ENCODE measurements at places on chromosomes 7 and 10.

GRCh38 chr10:110695539-110695886 lies 51.4 kb downstream of the RBM20 start:
- DNase-seq: no peak

DNA sequence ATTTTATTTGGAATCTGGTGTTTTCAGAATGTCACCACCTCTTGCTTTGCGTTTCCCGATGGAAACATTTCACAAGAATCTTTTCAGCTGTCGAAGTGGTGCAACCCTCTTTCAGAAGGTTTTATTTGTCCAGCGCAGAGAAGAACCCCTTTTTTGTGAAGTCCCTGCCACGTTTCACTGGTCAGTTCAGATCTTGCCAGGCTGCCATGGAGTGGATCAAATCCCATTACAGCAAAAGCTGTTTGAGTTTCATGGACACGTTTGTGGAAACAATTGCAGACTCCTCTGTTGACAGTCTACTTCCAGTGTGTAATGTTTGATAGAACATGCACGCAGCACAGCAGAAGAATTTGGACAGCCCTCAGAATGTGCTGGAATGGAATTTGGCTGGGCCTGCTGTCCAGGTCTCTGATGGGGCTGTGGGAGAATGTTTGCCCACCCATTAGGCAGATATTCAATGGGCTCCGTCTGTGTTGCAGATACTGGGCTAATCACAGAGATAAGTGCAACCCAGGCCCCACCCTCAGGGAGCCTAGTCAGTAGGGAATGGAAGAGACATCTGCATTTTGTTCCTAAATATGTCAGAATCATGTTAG lies 143.2 kb downstream of the GRK5 start:
- no peak for DNase-seq

GRCh38 chr7:20653636-20654035 lies 38.2 kb downstream of the ABCB5 start:
- DNase-seq: no peak

- no peak for DNase-seq
These were observed 13.3 kb downstream of the COL28A1 start for GRCh38 chr7:7522421-7522820.

GRCh38 chr10:70604106-70604505 lies 1.6 kb upstream of the PRF1 start:
- no peak for DNase-seq

DNA sequence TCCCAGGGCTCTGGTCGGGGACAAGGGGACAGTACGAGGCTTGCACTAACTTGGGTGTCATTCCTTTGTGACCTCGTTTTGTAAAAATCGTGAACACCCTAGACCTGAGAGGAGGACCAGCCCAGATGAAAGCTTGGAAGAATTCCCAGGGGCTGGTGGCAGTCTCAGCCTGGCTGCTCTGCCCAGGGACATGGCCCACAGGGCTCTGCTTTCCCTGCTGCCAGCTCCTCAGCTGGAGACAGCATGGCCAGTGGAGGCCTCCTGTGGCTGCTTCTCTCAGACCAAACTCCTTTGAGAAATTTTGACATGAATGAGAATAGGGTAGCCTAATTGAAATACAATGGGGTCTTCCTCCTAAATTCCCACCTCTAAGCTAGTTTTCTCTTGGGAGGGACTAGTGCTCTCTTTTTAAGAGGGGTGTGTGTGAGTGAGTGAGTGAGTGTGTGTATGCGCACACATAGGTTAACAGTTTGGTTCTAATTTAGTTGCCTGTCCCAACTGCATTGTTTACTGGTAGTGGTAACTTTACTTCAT lies 140.3 kb upstream of the EFCAB10 start:
- no peak for DNase-seq

- no peak for DNase-seq
These were observed 368.3 kb downstream of the SFMBT2 start for GRCh38 chr10:7042419-7043054.

GRCh38 chr7:134907639-134908038 lies 78.7 kb upstream of the AGBL3 start:
- DNase-seq: no peak

DNA sequence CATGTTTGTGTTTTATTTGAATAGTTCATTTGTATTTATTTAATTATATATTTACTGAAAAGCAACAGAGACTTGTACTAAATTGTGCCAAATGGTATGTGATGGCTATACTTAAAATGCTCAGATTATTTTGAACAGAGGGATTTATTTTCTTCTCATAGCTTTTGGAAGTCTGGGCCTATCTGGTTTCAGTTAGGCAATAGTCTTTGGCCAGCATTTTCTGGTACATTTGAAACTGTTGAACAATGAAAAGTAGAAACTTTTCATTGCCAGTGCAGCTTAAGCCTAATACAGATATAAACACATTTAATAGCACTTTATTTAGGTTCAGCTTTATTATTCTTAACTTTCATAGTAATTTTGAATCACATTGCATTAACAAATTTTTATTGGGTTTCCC lies 188.0 kb downstream of the TAX1BP1 start:
- DNase-seq: no peak

DNA sequence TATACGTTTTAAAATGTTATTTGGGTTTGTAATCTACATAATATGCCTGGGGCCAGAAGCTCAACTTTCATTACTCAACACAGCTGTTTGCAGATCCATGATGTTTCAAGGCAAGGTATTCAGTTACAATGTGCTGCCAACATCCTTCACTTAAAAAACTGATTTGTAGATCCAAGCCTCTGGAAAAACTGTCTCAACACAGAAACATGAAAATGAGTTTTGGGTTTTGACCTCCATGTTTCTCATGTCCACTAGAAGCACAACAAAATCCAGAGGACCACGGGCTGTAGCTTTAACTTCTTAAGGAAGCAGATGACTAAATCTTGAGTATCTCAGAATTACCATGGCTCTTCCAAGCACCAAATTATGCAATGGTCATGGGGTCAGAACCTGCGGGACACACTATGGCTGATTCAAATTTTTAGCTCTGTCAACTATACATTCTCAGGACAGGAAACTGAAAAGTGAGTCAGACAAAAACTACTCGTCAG lies 247.1 kb upstream of the GRB10 start:
- no peak for DNase-seq

GRCh38 chr7:38704751-38705150 lies 73.6 kb upstream of the AMPH start:
- DNase-seq: no peak

DNA sequence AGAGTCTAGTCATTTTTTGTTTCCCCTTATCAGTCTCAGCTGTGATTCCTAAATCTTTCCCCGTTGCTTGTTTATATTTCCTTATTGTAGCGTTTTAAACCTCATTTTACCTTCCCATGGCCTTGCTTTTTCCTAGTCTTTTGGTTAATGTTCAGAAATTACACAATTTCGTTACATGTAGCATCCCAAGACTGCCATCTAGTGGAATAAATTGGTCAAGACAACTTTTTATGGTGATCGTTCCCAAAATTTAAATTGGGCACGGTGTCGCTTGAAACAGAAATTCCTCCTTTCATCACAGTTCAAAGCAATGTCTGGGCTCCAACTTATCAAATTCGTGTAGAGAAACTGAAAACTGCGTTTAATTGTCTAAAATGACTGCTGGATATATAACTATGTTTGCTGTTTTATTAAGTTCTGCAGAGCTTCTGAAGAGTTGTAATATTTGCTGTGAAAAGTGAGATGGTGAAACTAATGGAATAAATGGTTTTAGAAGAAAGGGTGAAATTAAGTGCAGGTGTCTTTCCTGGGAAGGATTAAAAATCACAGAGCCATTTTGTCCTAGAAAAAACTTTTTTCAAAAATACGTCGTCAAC lies 370.2 kb downstream of the PHF14 start:
- DNase-seq: no peak

DNA sequence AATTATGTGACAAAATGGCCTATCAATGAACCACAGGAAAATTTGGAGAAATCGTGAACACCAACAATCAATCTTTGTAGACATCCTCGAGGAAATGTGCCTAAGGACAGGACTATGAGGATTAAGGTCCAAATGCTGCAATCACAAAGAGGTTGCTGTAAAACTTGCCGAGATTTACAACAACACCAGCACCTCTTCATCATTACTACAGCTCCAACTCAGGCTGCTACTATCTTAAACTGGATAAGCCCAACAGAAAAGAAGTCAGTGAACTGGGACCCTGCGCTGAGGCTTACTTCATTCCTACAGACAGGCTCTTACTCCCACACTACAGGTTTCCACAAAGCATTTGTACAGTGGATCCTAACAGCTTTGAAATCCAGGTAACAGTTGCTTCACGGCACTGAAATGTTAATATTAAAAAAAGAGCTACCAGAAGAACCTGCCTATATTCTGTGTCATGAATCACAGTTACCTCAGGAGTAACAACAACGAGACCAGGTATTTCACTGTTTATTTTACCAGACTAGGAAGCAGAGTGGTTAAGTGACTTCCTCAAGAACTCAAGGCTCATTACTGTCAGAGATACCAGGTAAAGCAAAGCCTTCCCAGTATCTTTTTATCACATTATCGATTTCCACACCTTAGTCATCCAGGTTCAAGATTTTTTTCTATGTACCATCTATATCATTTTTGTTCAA lies 23.9 kb downstream of the CACUL1 start:
- DNase-seq: no peak

GRCh38 chr10:48605786-48606529 lies 1.1 kb upstream of the ARHGAP22 start:
- no peak for DNase-seq

DNA sequence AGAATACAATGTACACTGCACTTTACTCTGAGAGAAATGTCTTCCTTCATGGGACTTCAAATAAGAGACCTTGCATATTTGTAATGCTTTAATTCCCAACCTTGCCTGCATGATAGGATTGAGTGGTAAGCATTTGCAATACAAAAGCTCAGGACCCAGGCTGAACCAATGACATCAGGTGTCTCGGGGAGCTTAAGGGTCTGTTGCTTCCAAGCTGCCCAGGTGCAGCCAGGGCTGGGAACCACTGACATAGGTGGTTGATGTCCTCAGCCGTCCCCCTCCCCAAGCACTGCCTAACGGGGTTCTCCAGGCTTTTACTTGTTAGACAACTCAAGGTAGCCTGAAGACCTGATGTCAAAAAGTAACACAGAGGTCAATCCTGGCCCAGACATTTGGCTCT lies 29.1 kb downstream of the FIGNL1 start:
- no peak for DNase-seq

GRCh38 chr10:59995862-59996261 lies 89.5 kb upstream of the CCDC6 start:
- DNase-seq: no peak

DNA sequence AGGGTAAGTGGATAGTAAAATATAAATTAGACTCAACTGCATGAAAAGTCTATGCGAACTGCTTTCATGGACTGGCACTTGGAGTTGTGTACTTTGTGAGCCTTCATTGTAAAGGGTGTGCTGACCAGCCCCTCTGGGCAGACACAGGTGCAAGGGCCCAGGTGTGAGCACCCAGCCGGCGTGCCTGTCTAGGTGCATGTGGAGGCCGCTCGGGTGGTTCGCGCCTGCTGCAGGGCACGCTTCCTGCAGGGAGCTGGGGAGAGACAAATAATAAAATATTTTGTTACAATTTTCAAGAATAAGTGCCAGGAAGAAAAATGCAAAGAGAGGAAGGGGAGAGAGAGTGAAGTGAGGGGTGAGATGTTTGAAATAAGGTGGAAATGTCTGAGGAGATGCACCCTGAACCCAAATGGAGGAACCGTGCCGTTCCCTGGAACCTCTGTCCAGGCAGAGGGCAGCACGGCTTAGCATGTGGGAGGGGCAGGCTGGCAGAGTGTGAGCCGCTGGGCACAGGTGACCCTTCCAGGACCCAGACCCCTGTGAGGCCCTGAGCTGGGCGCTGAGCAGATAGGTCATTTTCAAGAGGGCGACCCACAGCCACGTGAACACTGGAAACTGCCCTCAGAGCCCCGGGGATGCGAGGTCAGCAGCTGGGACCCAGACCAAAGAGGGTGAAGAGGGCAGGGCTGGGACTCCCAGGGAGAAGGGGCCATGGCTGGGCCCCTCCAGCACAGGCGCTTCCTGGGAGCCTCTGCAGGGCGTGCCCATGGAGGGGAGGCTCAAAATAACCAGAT lies 28.7 kb downstream of the RNF32 start:
- no peak for DNase-seq

GRCh38 chr10:99520040-99520846 lies 12.5 kb upstream of the NKX2-3 start:
- no peak for DNase-seq

GRCh38 chr10:74883428-74883827 lies 57.0 kb downstream of the KAT6B start:
- DNase-seq: no peak

DNA sequence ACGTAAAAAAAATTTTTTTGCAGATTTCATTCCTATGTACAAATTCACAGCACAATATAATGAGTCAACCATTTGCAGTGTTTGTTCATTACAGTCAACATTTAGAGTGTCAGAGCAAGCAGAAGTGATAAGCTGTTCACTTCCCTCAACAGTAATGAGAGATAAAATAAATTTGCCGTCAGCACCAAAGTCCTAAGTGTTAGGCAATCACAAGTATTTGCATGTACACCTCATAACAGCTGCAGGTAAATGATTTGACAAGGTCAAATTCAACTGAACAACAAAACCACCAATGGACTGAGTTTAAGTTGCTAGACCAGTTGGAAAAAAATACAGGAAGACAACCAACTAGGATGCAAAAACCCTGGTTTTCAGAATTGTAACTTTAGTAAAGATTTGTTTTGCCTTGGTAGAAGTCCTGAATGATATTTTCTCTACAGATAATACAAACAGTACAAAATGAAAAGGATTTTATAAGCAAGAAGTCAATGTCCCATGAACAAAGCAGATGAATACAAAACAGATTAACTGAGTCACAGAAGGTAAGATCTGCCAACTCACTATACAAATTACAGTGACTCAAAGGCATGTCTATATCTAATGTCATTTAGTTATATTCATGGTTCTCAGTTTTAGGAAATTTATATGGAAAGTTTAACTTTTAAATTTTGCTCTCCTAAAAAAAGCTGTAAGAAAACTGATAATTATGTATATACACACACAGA lies 10.4 kb downstream of the RAPGEF5 start:
- DNase-seq: no peak

DNA sequence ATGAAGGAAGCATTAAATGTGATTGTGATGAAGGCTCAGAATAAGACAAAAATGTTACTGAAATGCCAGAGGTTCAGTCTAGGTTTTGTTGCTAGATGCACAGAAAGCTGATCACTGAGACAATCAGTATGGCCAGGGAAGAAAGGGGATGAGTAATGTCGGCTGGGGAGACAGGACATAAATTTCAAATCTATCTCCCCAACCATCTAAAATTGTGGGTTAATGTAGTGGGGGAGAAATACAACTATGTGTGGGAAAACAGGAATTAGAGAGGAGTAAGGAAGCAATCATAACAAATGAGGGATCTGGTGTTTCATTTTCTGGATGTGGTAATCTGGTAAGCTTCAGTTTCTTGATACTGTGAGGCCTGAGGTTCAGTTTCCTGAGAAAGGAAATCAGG lies 1111.0 kb downstream of the XPNPEP1 start:
- no peak for DNase-seq

DNA sequence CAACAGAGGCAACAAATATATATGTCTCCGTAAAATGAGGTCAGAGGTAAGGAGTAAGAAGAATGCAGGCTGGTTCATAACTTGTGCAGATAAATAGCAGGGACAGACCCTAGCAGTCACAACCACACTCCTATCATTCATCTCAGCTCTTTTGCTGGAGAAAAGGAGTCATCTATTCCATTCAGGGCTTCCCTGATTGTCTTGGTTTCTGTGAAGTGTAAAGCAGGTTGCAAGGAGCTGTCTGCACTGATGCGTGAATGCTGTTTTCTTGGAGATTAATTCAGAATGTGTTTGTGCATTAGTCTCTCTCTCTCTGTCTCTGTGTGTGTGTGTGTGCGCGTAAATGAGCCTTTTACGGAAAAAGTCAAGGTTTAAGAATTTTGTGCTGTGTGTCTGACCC lies 643.3 kb upstream of the SORCS1 start:
- DNase-seq: no peak

- DNase-seq: no peak
These were observed 482.1 kb downstream of the RPS24 start for GRCh38 chr10:78515873-78516153.
